ENCODE measurements at places on chromosomes 11 and 22. TPM values are rescaled to one million over a fixed set of nuclear protein-coding genes. Genes with fewer than 3 reads are reported as not detected.

DNA sequence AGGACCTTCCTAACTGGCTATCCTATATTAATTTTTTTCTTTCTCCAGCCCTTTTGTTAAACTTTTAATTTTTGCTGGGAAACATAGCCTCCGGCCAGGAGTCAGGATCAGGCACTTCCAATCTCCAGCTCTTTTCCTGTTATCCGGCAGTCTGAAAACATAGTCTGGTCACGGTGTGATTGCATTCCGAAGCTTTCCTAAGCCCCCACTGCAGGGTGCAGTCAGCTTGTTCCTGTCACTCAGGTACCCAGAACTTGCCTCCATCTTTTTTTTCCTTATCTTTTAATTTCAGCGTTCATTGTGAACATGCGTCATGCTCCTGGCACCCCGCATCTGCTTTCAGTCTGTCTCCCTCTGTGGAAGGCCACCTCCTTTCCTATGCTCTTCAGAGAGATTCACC, 59.4 kb downstream of the GRK3 start:
- DNase-seq = no peak

Gene CD44
- total RNA-seq = 504 TPM

Gene GAL
- total RNA-seq = 0.53 TPM

- no peak for DNase-seq
Measured at GRCh38 chr11:87081358-87081757, 43.6 kb downstream of the TMEM135 start.

DNA sequence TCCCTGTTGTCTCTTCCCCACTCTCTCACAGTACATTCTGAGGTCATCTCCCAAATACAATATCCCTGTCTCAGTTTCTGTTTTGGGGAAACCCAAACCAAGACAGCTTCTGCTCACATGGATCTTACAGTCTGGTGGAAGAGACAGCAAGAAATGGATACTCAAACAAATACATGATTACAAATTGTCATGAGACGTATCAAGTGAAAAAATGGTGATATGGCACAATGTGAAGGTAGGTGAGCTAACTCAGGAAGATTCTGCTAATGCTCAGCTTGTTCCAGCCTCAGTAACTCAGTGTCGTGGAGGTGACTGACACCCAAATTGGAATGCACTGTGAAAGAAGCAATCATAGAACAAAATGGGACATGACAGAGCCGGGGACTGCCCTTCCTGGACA, 68.3 kb downstream of the CHST1 start:
- no peak for DNase-seq

Gene MISFA
- total RNA-seq = 1.0 TPM

- DNase-seq = no peak
Measured at GRCh38 chr11:77140231-77140851, 12.3 kb downstream of the MYO7A start.

GRCh38 chr22:30890686-30891442, 77.7 kb downstream of the MORC2 start:
- DNase-seq = peak; percentile 41

DNA sequence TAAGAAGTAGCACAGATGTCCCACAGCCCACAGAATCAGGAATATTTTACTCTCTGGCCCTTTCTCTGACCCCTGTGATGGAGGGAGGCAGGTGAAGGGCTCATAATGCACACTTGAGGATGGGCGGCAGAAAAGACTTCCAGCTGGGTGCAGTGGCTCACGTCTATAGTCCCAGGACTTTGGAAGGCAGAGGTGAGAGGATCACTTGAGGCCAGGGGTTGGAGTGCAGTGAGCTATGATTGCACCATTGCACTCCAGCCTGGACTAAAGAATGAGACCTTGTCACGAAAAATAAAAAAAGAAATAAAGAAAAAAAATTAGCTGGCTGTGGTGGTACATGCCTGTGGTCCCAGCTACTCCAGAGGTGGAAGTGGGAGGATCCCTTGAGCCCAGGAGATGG, 13.5 kb upstream of the CRYBB3 start:
- DNase-seq = no peak

All from activated T-cell treated with anti-CD3 and anti-CD28 coated beads, Interleukin-2, amount 50 U/mL, for 72 hours (primary cell).